ENCODE measurements at places on chromosomes 11 and 22.

GRCh38 chr11:70402685-70403084 lies 4.4 kb downstream of the CTTN start:
- DNase-seq = no peak

DNA sequence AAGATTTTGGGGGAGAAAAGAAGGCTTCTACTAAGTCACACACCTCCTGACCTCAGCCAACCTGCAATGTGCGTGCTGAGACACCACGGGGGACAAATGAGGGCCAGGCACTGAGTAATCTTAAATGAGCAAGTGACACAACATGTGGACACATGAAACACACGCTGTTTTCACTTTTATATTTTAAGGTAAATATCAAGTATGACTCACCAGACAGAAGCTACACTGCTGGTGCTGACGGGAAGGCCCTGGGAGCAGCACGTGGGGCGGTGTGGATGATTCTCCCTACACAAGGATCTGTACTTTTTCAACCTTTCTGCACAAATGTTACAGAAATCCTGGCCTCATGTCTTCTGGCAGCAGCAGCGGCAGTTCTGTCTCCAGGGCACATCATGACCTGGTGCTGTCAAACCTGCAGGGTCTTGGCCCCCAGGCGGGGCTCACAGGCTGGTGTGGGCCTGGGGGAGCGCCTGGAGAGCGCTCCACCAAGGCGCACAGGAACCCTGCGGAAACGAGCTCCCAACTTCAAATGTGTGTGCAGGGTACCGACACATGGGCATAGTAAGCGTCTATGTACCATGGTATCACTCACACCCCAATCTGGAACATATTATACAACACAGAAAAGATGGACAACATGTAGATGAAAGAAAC lies 61.7 kb downstream of the DGCR2 start:
- peak; percentile 23 for DNase-seq

GRCh38 chr11:72069200-72069599 lies 11.1 kb downstream of the NUMA1 start:
- no peak for DNase-seq

DNA sequence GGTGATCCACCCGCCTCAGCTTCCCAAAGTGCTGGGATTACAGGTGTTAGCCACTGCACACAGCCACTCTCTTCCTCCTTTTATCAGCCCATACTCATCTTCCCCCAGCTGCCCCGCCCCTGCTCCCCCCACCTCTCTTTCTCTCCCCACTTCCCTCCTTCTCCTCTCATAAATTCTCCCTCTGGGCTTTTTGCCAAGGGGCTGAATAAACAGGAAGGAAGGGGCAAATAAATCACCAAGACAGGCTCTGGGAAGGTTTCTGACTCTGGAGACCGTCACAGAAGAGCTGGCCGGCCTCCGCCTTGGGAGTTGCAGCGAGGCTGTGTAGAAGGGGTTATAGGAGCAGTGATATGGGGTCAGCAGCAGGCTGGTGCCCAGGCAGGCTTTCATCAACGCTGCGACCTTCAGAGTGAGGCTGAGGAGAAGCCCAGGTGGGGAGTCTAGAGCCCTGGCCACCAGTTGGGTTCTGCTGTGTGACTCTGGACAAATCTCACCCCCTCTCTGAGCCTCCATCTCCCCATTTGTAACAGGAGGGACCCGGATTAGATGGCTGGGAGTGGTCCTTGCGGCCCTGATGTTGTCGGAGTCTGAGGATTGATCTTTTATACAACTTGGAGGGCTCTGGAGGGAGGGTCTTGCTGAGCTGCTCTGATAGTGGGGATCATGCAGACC lies 62.6 kb upstream of the RASD2 start:
- no peak for DNase-seq

- DNase-seq = no peak
These were observed 42.7 kb downstream of the FAT3 start for GRCh38 chr11:92267278-92267677.

DNA sequence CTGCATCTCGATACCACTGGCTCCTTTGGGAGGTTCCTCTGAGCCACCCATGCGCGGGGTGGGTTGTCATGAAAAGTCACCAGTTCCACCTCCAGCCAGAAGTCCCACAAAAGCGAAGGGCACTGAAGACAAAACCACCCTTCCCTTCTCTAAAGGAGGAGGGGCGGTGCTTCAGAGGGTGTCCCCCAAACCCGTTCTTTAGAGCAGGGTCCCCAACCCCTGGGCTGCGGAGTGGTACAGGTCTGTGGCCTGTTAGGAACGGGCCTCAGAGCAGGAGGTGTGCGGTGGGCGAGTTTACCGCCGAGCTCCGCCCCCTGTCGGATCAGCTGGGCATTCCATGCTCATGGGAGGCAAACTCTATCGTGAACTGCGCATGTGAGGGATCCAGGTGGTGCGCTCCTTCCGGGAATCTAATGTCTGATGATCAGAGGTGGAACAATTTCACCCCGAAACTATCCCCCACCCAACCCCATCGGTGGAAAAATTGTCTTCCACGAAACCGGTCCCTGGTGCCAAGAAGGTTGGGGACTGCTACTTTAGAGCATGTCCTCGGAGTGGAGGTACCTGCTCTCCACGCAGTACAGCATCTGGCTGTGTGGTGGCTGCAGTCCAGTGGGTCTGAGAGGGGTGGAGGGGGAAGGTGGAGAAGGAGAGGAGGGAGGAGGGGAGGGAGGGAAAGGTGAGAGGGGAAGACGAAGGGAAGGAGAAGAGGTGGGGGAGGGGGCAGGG lies 72.9 kb upstream of the SEPTIN5 start:
- no peak for DNase-seq

GRCh38 chr11:124748481-124749343 lies 3.3 kb downstream of the VSIG2 start:
- no peak for DNase-seq

- DNase-seq = no peak
These were observed 35.8 kb upstream of the HSD17B12 start for GRCh38 chr11:43644621-43645299.

- no peak for DNase-seq
These were observed 207.0 kb downstream of the DDX10 start for GRCh38 chr11:108871867-108872266.

- DNase-seq = no peak
These were observed 30.8 kb upstream of the LRRC10B start for GRCh38 chr11:61477727-61478148.

DNA sequence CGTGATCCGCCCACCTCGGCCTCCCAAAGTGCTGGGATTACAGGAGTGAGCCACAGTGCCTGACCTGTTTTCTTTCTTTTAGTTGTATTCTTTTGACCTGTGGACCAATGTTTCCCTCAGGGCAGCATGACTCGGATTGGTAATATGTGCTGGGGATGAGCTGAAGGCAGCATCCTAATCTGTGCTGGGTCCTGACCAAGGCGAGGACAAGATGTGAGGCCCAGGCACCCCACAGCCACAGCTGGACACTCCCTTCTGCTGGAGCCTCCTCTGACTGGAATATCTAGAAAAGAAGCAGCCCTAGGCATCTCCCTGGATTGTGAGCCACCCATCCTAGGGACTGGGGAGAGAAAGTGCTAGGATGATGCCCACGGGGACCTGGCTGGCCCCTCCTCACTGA lies 105.4 kb downstream of the PDE2A start:
- DNase-seq = no peak

DNA sequence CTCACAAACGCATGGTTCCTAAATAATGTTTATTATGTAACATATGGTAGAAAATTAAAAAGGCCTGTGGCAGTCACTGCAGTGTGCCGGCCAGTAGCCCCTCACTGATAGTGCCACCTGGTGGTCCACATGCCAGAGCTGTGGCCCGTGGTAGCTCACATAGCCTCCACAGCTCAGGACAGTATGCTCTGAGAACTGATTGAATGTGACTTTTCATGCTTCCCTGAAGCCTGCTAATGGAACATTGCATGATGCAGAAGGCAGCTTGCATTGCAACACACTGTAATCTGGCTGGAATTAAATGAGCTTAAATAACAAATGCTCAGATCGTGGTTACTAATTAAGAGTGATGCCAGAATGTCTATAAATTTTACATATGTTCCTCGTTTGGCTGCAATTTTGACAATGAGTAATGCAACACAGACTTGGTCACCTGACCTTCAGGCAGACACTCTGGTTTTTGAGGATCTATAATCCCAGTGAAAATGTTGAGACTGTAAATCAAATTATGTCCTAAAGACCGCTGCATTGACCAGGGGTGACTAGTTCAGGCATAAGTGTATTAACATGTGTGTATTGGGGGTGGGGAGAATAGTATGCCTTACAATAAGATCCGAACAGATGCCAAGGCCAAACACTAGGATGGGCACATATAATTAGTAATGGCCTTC lies 566.4 kb downstream of the METTL15 start:
- no peak for DNase-seq

- no peak for DNase-seq
These were observed 16.8 kb downstream of the PRR5L start for GRCh38 chr11:36312611-36313472.

DNA sequence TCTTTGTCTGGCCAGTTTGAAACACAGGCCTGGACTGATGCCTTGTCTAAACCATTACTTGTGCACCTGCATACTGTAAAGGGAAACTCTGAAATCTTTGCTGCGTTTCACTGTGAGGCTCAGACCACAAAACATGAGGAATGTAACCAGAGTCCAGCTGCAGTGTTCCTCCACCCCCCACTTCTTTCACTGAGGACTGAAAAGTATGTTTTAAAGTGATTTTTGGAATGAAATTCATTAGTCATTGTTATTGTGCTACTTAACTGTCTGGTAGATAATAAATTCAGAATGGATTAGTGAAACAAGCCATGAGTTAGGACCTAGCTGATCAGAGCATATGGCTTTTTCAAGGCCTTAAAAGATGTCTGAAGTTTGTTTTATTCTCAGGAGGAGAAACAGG lies 181.2 kb downstream of the WNT11 start:
- no peak for DNase-seq

GRCh38 chr11:106920899-106921509 lies 97.3 kb downstream of the GUCY1A2 start:
- no peak for DNase-seq

GRCh38 chr22:30664798-30665197 lies 2.9 kb downstream of the DUSP18 start:
- no peak for DNase-seq

DNA sequence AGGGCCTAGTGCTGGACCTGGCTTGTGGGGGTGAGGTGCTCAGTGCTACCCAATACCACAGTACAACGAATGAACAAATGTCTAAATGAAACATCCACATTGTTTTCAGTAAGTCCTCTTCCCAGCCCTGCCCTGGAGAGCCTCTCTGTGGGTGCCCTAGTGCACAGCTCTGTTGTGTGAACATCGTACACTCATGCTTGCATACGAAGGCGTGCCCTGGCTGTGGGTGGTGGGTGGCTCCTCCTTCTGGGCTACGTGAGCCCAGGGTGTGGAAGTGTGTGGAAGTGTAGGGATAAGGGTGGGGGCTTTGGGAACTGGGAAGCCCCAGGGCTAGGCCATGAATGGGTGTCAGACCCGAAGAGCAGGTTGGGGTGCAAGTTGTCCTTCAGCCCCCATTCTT lies 592 bp upstream of the NLRX1 start:
- peak; percentile 86 for DNase-seq

DNA sequence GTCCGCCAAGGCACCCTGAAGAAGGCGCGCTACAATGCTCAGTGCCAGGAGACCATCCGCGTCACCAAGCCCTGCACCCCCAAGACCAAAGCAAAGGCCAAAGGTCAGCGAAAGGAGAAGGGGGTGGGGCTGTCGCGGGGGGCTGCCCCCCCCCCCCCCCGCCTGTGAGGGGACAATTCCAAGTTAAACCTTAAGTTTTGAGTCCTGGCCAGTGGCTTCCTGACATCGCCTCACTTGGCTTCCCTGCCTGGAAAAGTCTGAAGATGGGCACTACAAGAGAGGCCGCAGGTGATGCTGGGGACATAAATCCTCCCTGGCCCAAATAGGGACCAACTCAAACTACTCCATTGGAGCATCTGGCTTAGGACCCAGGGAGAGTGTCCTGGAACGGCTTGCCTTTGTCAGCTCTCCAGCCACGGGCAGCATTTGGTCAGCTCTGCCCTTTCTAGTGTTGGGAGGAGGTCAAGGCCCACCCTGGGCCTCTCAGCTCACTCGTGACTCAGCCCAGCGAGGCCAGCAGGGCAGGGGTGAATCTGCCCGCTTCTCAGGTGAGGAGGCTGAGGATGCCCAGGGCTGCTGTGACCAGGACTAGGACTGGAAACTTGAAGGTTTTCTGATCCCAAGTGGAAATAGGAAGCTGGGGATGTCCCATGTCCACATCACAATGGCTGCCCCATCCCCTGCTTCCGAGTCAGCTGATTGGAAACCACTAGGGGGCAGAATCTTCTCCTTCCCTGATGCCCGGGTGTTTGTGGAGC lies 1.4 kb downstream of the MDK start:
- DNase-seq = no peak

DNA sequence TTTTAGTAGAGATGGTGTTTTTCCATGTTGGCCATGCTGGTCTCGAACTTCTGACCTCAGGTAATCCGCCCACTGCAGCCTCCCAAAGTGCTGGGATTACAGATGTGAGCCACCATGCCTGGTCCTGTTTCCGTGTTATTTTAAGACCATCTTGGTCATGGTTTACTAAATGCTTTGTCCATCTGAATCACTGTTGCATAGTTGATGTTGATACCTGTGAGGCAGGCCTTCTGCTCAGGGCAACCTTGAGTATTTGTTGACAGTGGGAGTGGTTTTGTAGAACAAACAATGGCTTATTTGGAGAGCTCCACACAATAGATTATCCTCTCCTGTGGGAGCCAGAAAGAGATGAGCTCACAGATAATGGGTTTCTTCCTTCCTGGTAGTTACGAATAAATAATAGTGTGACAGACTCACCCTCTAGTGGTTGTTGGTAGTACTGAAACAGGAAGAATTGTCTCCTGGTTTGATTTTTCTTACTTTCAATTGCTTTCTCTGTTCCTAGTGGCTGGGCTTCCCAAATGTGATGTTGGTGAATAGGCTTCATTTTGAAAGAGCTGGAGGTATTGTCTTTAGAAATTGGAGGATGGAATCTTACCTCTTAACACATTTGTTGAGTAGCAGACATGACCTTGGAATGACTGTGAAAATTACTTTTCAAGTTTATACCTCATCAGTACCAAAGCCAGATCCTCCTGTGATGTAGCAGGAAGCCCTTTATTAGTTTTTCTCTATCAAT lies 39.0 kb downstream of the CTNND1 start:
- peak; percentile 66 for DNase-seq

DNA sequence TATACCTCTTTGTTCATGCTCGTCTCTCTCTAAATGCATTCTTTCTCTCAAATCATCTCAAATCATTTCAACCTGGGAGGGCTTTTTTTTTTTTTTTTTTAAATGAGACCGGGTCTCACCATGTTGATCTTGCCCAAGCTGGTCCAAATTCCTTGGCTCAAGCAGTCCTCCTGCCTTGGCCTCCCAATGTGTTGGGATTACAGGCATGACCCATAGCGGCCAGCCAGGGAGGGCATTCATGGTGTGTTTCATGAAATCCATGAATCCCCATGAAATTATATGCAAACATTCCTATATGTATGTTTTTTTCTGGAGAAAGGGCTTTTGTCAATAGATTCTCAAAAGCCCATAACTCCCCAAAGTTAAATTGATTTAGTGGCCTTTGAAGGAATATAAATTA lies 26.2 kb downstream of the ATG13 start:
- DNase-seq = no peak

DNA sequence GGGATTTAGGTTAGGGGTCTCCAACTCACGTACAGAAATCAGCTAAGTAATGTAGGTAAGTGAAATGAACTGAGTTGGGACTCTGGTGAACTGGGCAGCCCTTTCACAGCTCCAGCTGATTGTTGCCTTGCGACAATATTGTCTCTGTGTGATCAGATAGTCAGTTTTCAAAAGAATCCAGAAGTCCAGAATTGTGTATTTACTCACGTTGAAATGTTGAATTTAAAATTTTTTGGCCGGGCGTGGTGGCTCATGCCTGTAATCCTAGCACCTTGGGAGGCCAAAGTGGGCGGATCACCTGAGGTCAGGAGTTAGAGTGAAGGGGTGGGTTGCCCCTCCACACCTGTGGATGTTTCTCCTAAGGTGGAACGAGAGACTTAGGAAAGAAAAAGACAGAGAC lies 18.8 kb upstream of the WDR74 start:
- DNase-seq = no peak

All from keratinocyte (primary cell).